ENCODE measurements at places on chromosomes 2 and 18.

DNA sequence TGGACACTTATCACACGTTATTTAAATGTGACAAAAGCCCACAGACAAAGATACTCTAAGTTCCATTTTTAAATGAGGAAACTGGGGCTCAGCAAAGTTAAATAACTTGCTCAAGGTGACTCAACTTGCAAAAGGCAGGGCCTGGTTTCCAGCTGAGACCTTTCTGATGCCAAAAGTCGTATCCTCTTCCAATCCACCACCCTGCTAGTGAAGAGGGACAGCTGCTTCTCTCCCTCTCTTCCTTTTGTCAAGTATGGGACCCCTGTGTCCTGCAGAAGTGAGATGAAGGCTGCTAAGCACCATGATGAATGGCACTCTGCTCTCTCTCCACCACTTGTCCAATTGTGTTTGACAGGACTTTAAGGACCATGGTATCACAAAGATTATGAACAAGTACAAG, 140.9 kb downstream of the DYM start:
- DNase-seq, result no peak

GRCh38 chr2:26782876-26783704, 2.8 kb upstream of the CENPA start:
- DNase-seq, result no peak

DNA sequence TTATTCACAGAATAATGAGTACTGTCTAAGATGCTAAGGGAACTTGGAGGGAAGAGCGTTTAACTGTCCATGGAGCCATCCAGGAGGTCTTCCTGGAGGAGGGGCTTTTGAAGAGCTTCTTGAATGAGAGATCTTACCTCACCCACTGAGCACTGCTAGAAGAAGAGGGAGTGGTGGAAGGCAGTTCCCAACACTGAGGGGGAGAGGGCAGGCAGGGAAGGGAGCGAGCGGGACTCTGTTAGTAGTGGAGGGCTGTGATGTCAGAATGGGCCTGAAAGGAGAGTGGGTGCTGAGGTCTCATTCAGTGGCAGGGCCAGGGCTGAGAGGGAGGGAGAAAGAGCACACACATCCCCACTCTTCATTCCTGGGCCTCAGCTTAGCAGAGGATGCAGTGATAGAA, 65.0 kb downstream of the NCK2 start:
- no peak for DNase-seq

DNA sequence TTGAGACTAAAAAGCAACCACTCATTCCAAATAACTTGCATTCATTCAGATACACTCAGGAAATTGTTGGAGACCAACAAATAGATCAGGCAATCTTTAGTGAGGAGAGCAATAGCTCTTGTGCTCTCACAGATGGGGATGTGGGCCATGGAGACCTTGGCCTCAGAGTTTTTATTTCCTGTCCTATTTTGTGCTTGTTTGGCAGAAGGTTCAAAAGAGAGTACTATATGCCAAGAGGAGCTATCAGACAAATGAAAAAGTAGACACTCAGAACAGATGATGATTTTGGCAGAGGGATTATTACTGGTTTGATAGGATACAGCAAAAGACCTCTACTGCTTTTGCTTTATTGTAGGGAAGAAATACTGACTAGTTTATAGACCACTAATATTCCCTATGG, 230.2 kb downstream of the KCNE4 start:
- no peak for DNase-seq

GRCh38 chr18:29154758-29155725, 978.1 kb upstream of the CDH2 start:
- DNase-seq, result no peak

GRCh38 chr18:74486119-74486849, 9.9 kb upstream of the CNDP2 start:
- DNase-seq, result no peak

DNA sequence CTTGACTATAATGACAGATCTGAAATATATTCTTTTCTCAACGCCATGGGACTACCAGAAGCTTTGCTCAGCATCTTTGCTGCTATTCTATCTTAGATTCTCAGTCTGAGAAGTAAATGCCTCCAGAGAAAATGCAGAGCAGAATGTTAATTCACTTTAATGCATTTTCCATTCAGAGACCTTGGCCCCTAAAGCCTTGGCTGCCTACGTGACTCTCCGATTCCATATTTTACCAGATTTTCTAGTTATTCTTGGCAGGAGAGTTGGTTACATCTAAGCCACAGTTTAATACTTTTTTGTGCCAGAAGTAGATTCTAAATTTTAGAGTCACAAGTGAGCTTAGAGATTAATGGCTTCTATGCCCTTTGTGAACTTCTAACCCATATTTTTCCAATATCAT, 837.1 kb upstream of the POU3F3 start:
- no peak for DNase-seq

GRCh38 chr2:219638948-219639755, 11.7 kb downstream of the SLC4A3 start:
- DNase-seq, result no peak

All from stimulated activated CD4-positive, alpha-beta T cell treated with anti-CD3 and anti-CD28 coated beads, Interleukin-12 subunit alpha, Interleukin-12 subunit beta, amount 100 ng/mL, for 24 hours (primary cell).